Occipital lobe (tissue), 3 donors: ENCODE measurements at places on chromosomes 13 and 19.

DNA sequence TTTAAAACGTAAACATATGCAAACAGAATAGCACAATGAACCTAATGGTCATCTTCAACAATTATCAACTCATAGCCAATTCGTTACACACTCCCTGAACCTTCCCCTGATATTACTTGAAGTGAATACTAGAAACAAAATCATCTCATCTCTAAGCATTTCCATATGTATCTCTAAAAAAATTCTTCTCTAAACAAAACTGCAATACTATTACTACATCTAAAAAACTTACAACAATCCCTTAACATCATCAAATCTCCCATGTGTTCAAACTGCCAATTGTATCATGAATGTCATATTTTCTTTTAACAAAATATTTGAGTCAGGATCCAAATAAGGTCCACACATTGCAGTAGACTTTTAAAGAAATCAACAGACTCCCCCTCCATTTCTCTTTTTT lies 61.4 kb downstream of the FRY start:
- DNase-seq, result no peak

- DNase-seq, result no peak
These were observed 9.8 kb upstream of the STK24 start for GRCh38 chr13:98586400-98587345.

GRCh38 chr19:33241530-33242101 lies 16.0 kb upstream of the SLC7A10 start:
- no peak for DNase-seq

DNA sequence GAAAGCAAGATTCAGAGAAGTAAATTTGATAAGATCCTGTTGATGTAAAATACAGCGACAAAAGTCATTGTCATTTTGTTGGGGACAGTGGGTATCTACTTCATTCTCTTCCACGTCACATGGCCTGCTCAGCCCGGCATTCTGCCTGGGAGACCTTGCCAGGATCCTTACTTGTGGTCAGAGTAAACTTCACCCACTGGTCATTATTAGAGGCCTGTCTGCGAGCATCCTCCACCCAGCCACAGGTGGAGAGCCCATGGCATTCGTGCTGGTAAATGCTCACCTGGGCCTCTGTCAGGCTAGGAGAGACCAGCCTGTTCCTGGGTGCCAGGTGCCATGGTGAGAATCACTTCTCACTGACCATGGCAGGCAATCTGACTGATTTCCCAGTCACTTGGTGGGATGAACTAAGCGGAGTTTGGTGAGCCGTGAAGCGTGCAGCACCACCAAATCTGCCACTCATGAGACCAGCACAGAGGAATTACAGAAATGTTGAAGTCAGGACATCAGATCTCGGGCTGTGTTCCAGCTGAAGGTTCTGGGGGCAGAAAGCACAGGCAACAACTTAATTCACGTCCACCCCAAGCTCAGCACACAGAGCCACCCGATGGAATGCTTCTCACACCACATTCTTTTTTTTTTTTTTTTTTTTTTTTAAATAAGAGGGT lies 107.0 kb downstream of the SIPA1L3 start:
- DNase-seq, result no peak

DNA sequence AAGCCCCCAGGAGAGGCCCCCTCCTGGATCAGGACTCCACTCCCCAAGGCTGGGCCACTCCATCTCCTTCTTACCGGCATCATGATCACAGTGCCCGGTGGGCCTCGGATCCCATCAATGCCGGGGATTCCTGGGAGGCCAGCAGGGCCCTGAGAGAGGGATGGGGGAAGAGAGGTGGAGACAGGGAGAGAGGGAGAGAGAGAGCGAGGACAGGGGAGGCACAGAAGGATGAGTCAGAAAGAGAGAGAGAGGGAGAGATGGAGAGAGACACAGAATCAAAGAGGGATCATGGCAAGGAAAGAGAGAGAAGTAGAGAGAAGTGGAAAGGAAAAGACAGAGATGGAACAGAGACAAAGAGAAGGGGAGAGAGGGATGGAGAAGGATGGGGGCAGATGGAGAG lies 13.8 kb downstream of the COL5A3 start:
- DNase-seq, result no peak

DNA sequence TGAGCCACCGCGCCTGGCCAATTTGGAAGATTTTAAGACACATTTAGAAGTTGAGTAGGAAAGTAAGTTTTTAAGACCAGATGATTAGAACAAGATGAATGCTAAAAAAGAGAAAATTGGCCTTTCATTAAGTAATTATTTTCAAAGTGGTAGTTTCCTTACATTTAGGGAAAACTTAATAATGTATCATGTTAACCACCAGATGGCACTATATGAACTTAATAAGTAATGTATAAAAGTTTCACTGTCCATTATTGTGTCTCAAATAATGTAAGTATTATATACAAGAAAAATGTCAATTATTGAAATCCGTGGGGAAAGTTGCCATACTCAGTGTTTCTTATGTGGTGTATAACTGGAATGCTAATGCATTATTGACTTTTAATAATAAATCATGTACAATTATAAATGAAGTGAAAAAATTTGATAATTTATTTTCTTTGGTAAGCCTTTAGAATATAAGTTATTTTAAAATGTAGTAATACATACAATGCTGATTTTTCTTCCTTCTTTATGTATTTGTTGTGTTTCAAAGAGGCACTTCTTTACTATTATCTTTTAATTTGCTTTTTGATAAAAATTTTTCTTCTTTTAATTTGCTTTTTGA lies 29.2 kb downstream of the COG6 start:
- DNase-seq, result no peak

DNA sequence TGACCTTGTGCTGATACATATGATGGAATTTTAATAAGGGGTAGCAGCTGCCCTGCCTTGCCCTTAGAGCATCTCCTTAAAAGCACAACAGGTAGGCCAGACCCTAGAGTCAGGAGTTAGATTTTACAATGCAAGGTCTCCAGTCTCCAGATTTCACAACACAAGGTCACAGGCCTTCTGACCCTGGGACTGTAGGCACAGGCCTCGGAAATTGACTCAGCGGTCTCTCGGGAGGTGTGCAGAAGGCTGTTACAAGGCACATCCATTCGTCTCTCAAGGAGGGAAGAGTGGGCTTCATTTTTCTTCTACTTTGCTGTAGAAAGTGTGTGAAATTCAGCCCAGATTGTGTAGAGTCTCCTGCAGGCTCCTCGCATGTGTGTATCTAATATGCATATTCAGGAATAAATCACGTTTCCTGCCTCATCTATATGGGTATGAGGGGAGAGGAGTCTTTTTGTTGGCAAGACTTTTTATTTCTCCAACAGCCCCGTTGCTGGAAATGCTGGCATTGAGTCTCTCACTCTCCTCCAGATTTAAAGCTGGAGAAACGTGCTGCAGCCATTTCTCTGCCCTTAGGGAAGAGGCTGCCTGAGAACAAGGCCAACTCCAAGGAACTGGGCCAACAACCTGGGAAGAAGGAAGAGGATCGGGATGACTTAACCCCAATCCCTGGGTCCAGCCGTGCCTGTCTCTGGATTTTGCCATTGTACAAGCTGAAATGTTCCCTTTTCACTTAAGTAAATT lies 24.5 kb downstream of the UQCRFS1 start:
- no peak for DNase-seq

- no peak for DNase-seq
These were observed 5.5 kb upstream of the METTL21C start for GRCh38 chr13:102700088-102701031.

DNA sequence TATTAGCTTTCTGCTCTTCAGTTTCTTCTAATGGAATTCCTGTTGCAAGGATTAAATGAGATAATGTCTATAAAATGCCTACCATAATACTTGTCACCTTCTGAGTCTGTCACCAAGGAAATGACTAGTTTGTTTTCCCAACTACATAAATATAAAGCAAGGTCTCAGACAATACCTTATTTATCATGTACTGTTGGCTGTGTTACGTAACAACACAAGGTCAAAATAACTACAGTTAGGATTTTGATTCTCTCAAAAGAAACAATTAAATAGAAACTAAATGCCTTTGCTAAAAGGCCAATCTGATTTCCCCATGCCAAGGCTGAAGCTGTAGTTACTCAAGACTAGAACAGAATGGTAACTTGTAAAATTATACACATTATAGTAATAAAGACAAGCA lies 134.5 kb downstream of the PCDH9 start:
- no peak for DNase-seq

DNA sequence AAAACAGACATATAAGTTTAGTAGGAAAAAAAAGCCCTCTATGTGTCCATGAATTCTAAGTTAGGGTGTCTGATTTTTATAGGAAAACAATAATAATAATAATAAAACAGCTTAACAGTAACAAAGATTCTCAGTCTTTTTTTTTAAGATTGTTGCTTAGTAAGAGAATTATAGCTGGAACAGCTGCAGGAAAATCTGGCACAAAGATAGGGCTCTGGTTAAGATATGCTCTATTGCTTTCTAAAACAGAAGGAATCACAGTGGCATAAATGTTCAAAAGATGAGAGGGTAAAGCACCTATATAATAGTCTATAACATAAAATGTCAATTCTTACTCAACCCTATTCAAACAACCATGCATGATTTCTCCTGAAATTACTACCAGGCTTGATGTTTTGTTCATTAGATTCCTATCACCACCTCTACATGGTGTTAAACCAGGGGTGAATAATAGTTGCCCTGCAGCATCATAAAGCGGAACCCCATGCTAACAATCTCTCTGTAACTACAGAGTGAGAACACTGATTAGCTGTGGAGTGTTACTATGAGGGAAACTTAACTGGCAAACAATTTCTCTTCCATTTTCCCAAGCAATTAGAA lies 541.4 kb upstream of the MIR17HG start:
- no peak for DNase-seq

DNA sequence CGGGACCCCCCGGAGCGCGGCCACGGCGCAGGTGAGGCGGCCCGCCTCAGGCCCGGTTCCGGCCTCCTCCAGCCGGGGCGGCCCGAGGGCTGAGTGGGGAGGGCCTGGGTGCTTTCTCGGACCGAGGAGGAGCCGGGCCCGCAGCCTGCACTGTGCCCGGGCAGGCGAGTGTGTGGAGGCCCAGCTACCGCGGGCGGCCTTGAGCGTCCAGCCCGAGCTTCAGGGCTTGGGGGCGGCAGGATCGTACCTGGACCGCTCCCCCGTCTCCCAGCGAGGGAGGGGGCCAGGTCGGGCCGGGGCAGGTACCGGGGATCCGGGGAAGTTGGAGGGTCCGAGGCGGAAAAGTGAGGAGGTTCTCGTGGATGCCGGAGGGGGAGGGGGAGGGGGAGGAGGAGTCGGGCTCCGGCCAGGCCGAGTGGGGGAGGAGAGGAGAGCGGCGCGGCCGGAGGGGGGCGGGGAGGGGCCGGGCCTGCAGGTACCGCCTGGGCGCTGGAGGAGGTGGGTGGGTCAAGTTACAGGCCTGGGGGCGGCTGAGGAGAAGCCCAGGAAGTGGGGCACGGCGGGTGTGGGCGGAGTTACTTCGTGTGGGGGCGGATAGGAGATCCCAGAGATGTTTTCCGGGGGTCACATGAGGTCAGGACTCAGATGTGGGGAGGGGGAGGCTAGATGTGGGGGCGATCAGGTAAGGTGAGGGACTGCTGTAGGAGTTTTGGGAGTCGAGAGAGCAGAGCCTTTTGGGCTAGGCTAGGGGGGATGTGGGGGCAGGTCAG lies 545 bp downstream of the NACC1 start:
- no peak for DNase-seq

GRCh38 chr13:113528813-113529180 lies 38.3 kb upstream of the DCUN1D2 start:
- DNase-seq, result no peak

GRCh38 chr19:15292847-15293582 lies 39.3 kb downstream of the BRD4 start:
- no peak for DNase-seq

- DNase-seq, result no peak
These were observed 96.4 kb downstream of the COL4A1 start for GRCh38 chr13:110210604-110210985.
